ENCODE measurements at places on chromosomes 12 and 14.

DNA sequence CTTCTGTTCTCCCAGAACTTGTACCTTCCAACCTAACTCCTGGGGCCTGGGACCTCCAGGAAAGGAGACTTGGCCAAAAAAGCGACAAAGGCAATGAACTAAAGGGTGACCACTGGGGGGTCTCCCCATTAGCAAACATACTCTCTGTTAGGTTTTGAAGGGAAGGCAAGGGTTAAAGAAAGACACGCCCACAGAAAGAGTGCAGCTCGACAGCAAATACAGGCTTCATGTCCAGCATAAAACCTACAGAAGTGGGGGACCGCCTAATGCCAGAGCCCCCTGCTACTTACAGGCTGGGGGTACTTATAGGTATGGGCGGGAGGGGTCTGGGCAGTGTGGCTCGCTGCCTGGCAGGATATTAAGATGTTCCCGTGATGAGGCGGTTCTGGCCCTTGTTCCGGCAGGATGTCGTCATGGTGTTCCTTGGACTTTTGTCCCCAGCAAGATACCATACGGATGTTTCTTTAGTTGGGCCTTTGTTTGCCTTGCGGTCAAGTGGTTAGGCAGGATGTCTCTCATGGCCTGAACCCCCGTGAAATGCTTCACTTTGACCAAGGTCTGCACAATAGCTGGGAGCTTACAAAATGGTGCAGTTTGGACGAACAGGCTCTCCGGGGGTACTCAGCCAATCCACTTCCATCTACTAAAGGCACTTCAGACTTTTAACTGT is 53.4 kb downstream of the PRMT8 start:
- no peak for DNase-seq

GRCh38 chr12:112341046-112341825 is 41.0 kb downstream of the HECTD4 start:
- DNase-seq = no peak

- DNase-seq = peak; percentile 96
These were observed 261 bp upstream of the RNU7-1 start for GRCh38 chr12:6943389-6943721.

GRCh38 chr14:58395562-58395811 is 243 bp upstream of the TOMM20L start:
- no peak for DNase-seq

GRCh38 chr12:47818007-47818376 is 1.7 kb downstream of the HDAC7 start:
- DNase-seq = no peak

- DNase-seq = no peak
These were observed 14.4 kb downstream of the TIMELESS start for GRCh38 chr12:56434828-56435227.

DNA sequence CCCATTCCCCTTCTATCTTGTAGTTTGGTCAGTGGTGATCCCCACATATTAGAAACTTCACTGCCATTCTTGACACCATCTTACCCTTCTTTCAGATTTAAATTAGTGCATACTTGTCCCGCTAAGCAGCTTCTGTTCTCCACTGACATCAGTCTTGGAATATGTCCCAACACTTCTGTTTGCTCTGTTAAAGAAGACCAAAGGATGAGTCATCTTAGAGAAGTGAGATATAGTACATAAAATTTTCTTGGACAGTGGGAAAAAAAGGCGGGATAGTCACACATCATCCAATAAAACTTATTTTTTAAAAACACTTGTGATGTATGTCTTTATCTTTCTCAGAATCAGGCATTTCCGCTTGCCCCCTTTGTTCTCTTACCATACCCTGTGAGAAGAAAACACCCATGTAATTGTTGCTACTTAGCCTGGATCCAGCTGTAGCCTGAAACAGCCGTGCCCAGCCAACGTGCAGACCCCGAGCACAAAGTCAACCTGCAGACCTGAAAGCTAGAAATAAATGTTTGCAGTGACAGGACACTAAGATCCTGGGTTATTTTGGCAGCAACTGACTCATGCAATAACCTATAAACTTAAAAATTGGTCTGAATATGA is 100.1 kb upstream of the PDE3A start:
- DNase-seq = no peak

GRCh38 chr14:99685596-99685995 is 1.5 kb downstream of the CYP46A1 start:
- no peak for DNase-seq

DNA sequence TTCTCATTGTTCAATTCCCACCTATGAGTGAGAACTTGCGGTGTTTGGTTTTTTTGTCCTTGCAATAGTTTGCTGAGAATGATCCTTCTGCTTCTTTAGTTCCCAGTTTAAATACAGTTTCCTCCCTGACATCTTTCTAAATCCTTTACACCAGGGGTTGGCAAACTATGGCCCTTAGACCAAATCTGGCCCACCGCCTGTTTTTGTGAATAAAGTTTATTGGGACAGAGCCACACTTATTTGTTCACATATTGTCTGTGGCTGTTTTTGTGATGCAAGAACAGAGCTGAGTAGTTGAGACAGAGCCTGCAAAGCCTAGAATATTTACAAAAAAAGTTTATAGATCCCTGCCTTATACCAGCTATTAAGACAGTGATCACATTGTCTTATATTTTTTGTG is 53.7 kb downstream of the SERPINA10 start:
- DNase-seq = no peak

DNA sequence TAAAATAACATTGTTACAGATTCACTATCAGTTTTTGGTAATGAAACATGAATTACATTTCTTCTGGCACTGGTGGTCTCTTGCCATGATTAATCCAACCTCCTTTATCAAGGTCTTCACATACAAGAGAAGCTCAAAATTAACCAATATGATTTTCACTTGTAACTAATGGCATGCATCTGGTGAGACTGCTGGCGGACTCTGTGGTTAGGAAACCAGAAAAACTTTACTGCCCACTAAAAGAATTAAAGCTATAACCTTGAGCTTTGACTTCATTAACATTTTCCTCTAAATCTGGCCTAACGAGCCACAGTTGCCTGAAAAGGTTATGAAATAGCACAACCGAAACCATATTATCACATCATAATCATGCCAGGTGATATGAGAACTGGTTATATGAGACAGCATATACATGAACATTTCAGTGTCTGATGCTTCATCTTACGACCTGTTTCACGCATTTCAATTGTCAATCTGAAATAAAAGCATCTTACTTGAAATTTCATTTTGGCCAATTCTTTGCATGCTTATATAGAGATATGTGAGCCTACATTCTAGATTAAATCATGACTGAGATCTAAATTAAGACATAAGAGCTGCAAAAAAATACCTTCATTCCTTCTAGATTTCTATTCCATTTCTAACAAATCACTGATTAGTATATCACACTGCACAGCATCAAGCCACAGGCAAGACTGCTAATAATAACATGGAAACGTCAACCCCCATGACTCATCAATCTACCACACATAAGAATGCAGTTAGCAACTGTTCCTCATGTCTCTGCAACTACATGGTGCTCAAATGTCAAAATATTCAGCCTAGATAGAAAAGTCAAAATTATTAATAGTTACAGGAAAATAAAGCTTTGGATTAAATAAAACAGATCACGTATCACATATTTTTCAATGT is 89.3 kb downstream of the OSBPL8 start:
- peak; percentile 84 for DNase-seq

- DNase-seq = no peak
These were observed 169.2 kb downstream of the PAWR start for GRCh38 chr12:79521576-79521975.

GRCh38 chr14:82488473-82488872 is 954.8 kb upstream of the SEL1L start:
- DNase-seq = no peak

- no peak for DNase-seq
These were observed 86.3 kb downstream of the VCPKMT start for GRCh38 chr14:50030036-50030435.

DNA sequence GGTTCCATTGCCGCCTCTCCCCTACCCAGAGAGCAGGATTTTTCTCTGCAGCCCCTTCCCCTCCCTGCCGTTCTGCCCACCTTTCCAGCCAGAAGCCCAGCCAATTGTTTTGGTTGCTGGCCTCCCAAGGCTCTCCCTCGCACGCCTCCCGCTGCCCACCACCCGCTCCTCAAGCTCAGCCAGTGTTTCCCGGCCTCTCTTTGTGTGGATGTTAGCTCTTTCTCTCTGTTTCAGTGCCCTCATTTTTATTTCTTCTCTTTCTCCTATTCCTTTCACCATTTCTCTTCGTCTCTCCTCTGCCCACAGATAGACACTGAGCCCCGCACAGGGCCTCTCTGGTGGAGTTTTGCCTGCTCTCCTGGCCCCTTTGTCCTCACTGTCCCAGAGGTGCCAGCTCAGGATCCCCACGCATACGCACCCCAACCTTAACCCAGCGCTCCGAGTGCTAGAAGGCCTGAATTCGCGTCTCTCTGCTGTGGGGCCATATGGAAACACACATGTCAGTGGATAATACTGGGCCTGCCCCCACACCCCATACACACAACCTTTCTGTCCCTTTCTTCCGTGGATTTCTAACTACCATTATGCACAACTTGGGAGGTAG is 54.9 kb downstream of the SMUG1 start:
- DNase-seq = no peak

- DNase-seq = no peak
These were observed 86.9 kb downstream of the TPH2 start for GRCh38 chr12:72025524-72025923.

DNA sequence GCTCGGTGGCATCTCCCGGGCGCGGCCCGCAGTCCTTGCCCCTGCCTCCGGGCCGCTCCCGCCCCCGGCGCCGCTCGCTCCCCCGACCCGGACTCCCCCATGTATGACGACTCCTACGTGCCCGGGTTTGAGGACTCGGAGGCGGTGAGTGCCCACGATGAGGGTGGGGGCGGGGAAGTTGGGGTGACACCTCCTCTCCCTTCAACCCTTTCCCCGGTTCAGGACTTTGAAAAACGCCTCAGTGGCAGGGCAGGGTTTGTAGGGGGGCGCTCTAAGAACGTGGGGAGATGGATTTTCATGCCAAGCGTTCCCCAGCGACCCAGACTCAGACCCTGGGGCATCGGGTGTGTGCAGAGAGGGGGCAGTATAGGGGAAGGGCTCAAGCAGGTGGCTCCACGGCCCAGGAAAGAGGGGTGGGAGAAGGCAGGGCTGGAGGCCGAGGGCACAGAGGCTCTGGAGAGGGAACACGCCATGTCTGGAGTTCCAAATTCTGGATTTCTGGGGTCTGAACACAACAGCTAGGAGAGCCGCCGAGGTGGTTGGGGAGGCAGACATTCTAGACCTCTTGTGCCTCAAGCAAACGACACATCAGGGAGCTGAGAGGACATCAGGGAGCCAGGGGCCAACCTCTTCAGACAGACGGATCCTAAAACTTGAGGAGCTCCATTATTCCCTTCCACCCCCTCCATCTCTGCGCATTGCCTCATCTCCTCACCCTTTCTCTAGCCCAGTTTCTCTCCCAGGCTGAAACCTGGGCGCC is 715 bp downstream of the CACNB3 start:
- peak; percentile 83 for DNase-seq

GRCh38 chr14:96091149-96091693 is 52.1 kb downstream of the C14orf132 start:
- peak; percentile 65 for DNase-seq

GRCh38 chr12:57097554-57097835 is 8.6 kb downstream of the NAB2 start:
- DNase-seq = no peak

DNA sequence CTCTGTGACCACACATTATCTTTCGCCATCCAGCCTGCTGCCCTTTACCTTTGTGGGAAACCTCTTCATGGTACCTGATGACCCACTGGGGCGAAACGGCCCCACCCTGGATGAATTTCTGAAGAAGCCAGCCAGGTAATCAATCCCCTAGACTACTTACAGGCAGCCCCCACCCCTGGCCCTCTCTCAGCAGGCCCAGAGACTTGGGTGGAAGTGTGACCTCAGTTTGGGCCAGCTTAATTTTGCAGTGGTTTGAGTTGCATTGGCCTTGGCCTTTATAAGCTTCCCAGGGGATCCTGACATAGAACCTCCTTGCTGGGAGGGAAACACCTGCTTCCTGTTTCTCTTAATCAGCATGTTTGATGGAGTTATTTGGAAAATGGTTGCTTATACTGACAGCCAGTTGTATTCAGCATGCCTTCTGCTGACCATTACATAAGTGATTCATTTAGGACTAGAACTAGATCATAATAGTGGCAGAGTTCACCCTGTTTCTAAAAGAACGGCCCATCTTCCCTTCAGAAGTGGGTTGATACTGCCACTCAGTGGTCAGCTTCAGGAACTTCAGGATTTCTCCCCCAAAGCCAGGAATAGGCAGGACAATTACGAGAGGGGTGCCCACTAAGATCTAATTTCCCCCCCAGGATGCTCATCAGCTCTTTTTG is 6.1 kb downstream of the SDR39U1 start:
- peak; percentile 89 for DNase-seq

GRCh38 chr14:85124631-85125290 is 405.2 kb upstream of the FLRT2 start:
- DNase-seq = no peak

DNA sequence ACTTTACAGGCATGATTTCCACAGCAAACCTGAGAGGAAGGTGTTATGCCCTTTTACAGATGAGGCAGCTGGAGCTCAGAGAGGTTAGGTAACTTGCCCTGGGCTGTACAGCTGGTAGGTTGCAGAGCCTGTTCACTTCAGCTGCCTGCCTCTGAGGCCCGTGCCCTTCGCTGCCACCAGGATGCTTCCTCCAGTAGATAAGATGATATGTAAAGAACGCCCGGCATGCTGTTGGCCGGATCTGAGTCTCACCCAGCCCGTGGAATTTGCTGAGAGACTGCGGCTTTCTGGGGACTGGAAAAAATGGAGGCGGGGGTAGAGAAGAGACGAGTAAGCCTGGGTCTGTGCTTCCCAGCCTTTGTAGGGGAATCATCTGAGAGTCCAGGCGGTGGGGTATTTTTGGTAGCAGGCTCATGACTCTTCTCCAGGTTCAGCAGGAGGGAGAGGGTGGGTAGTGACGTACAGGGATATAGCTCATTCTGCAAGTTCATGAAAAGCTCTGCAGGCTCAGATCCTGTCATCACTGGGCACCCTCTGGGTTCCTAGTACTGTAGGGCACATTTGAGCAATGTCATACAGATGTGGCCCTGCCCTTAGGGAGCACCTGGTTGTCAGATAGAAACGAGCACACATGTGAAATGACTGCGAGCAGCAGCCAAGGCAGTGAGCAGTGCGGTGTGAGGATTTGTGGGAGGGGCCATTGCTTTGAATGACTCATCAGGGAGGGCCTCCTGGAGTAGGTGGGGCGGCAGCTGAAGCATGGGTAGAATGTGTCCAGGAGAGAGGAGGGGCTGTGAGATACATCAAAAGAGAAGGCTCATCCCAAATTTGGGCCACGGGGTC is 159.4 kb downstream of the TSPAN9 start:
- peak; percentile 69 for DNase-seq

GRCh38 chr12:32727237-32727636 is 28.5 kb downstream of the YARS2 start:
- DNase-seq = no peak

DNA sequence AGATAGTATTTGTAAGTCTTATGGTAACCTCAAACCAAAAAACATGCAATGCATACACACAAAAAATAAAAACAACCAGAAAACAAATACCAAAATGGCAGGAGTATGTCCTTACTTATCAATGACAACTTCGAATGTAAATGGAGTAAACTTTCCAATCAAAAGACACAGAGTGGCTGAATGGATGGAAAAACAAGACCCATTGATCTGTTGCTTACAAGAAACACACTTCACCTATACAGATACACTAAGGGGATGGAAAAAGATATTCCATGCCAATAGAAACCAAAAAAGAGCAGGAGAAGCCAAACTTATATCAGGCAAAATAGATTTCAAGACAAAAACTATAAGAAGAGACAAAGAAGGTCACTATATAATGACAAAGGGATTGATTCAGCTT is 8.7 kb upstream of the DCAF5 start:
- DNase-seq = no peak

GRCh38 chr12:63353559-63353958 is 202.6 kb upstream of the AVPR1A start:
- DNase-seq = no peak
